Chondrocyte (in vitro differentiated cells): ENCODE measurements at places on chromosomes 7 and 10. TPM values are rescaled to one million over a fixed set of nuclear protein-coding genes. Genes with fewer than 3 reads are reported as not detected.

GRCh38 chr10:78915190-78915518 lies 153.6 kb upstream of the ZMIZ1 start:
- DNase-seq: no peak

DNA sequence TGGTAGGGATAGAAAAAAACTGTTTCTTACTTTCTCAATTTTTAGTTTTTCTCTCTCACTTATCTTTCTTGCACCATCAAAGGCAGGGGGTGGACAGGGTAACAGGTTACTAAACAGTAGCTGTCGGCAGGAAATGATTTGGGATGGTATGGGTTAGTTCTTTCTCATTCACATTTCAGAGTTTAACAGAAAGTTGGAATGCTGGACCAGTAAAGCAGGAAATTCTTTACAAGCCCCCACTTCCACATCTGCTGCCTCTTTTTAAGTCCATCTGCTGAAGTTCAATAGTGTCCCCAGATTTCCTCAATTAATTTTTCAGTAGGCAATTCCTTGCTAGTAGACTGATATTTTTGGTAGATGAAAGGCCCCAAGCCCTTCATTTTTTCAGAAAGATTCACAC lies 23.3 kb downstream of the TWIST1 start:
- no peak for DNase-seq

DNA sequence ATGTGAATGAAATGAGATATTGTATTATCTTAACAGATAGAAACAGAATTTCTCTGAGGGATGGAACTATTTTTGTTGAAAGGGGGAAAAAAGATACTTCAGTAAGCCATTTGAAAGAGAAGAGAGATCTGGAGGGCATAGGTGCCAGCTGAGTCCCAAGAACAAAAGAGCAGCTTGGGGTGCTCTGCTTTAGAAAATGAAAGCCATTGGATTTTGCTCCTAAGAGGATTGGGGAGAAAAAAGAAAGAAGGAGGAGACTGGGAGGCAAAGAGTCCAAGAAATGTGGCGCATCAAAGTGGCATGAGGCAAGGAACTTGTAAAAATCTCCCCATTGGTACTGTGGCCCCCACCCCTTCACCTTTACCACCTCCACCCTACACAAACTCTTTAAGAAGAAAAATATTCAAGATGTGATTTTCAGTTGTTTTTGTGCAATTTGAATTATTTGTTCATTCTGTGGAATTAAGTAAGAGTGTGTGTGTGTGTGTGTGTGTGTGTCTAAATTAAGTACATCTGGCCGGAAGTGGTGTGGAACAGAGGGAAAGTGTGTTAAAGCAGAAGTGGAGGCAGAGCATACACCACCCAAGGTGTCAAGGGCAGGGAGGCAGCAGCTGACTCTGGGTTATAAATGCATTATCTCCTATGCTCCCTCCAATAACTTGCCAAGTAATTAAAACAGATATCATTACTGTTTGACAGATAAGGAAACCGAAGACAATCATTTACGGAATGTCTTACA lies 9.9 kb upstream of the GNAI1 start:
- no peak for DNase-seq

DNA sequence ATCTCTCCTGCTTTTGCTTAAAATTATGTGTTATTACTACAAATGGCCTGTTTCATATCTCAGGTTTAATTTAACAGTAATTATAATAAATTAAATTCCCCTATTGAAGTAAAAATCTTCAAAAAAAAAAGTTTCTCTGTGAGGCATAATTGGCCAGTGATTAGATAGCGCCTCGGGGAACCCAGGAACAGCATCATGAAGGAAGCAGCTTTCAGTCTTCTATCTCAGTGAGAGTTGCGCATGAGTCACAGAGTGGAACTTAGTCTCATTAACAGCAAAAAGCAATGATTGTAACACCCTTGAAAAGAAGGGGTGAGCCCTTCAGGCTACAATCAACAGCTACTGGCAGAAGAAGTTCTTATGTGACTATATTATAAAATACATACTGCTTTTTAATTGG lies 506.2 kb upstream of the ZWINT start:
- DNase-seq: no peak

DHX32 gene
- total RNA-seq: 24.0 to 32.5 TPM (median 29.2 TPM) in 3 replicates
